Mononuclear cell (primary cell): ENCODE measurements at places on chromosomes 16 and 17. TPM values are rescaled to one million over a fixed set of nuclear protein-coding genes. Genes with fewer than 3 reads are reported as not detected.

MEIOC gene
- total RNA-seq: not detected

ZSCAN10 gene
- under 0.01 TPM for total RNA-seq

SMIM5 gene
- 3.6 TPM for total RNA-seq

LRRC36 gene
- total RNA-seq: 0.31 TPM

CDR2L gene
- 0.31 TPM for total RNA-seq

BICDL2 gene
- 0.10 TPM for total RNA-seq

SPNS2 gene
- total RNA-seq: 0.10 TPM

MYH2 gene
- not detected for total RNA-seq

KIF18B gene
- 0.10 TPM for total RNA-seq

ZACN gene
- total RNA-seq: 0.21 TPM

HSF4 gene
- 2.7 TPM for total RNA-seq

KRT32 gene
- total RNA-seq: not detected

KRT37 gene
- not detected for total RNA-seq

DNAAF8 gene
- not detected for total RNA-seq

KRT14 gene
- total RNA-seq: not detected

PLA2G10 gene
- not detected for total RNA-seq
